ENCODE measurements at places on chromosomes 3 and 15. TPM values are rescaled to one million over a fixed set of nuclear protein-coding genes. Genes with fewer than 3 reads are reported as not detected.

GRCh38 chr3:183454064-183454463, 25.6 kb upstream of the MCF2L2 start:
- DNase-seq: no peak

DNA sequence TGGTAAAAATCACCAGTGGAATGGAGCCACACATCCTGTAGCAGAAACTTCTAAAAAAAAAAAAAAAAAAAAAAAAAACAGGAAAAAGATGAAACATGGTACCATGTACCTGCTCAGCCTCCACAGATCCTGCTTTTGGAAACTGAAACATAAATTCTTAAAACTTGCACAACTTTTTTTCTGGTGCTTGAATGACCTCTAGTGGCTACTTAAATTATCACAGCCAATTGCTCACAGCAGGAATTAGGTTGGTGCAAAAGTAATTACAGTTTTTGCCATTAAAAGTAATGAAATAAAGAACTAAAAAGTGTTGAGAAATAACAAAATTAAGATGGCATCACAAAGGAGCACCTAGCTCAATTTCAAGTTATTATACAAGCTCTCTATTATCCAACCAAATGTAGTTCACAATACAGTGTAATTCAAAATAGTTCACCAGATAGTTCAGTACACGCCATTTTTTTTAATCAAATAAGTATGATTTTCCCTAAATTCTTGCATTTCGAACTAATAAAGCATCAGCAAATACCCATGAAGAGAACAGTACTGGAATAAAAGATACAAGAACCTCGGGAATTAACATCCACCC, 80.6 kb downstream of the ULK4 start:
- no peak for DNase-seq

GRCh38 chr3:31979001-31979697, 1.9 kb downstream of the OSBPL10 start:
- DNase-seq: no peak

Gene ZPLD1
- total RNA-seq: not detected

DNA sequence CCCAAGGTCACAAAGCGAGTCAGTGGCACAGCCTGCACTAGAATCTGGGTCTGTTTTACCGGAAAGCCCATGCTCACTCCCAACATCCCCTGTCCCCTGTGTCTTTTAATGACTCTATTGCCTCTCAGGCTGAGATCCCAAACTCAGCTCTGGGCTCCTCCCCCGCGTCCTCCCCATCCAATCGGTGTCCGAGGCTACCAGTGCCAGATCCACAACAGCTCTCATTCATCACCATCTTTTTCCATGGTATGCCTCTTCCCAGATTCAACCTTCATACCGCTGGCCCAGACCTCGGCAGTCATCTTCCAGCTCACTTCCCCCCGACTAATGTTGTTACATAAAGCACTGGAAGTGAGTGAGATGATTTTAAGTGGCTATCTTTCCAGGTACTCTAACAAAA, 16.1 kb upstream of the KY start:
- DNase-seq: no peak

Gene CIDEC
- total RNA-seq: not detected

Measured in T-cell (primary cell).